ENCODE measurements at places on chromosomes 12 and 14. TPM values are rescaled to one million over a fixed set of nuclear protein-coding genes. Genes with fewer than 3 reads are reported as not detected.

DNA sequence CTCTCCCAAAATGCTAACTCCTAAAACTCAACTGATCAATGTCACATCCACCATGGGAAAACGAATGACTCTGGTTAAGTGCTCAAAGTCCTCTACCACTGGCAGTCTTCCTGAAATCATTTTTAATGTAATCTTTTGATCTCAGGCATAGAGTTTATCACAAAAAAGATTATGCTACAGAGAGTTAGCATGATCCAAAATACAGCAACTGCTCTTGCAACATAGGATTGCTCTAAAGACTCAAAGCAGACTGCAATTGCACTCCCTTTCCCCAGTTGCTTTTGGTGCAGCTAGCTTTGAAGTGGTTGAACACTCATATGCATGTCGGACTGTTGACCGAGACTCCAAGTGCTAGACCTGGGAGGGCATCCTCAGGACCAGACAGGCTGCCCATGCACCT, 109.3 kb downstream of the C12orf42 start:
- no peak for DNase-seq
- no peaks in the 10 kb centered on the region for H3K36me3 ChIP-seq
- H3K27ac ChIP-seq = no peak overlapping the region
- no peaks in the 10 kb centered on the region for H3K4me1 ChIP-seq

DNA sequence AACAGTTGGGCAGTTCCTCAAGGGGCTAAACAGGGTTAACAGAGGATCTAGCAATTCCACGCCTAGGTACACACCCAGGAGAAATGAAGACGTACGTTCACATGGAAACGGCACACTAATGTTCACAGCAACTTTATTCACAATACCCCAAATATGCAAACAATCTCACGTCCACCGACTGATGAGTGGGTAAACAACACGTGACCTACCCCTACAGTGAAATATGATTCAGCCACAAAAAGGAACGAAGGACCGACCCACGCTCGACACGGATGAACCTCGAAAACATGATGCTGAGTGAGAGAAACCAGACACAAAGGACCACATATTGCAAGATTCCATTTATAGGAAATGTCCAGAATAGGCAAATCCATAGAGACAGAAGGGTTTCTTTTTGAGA, 112.7 kb downstream of the NCOR2 start:
- H3K36me3 ChIP-seq = peaks cover 48% of the 10 kb centered on the region
- peak; percentile 44 for DNase-seq
- H3K27ac ChIP-seq = peak overlapping the region; percentile 86
- H3K4me3 ChIP-seq = no peak overlapping the region

GRCh38 chr12:132724506-132725241, 14.0 kb downstream of the PGAM5 start:
- no peaks in the 10 kb centered on the region for H3K4me1 ChIP-seq
- H3K4me3 ChIP-seq = no peak overlapping the region
- peaks cover 96% of the 10 kb centered on the region for H3K36me3 ChIP-seq
- no peak for DNase-seq

GRCh38 chr12:11884706-11885105, 186.0 kb upstream of the BCL2L14 start:
- peaks cover 49% of the 10 kb centered on the region for H3K36me3 ChIP-seq
- H3K4me3 ChIP-seq = no peak overlapping the region
- peaks cover 41% of the 10 kb centered on the region for H3K4me1 ChIP-seq
- DNase-seq = peak; percentile 45
- peak overlapping the region; percentile 86 for H3K27ac ChIP-seq

- no peaks in the 10 kb centered on the region for H3K4me1 ChIP-seq
- DNase-seq = no peak
- no peak overlapping the region for H3K4me3 ChIP-seq
- no peaks in the 10 kb centered on the region for H3K36me3 ChIP-seq
- no peak overlapping the region for H3K27ac ChIP-seq
- H3K27me3 ChIP-seq = peaks cover 10% of the 10 kb centered on the region
Measured at GRCh38 chr14:78405079-78405856, 235.1 kb downstream of the NRXN3 start.

- H3K27ac ChIP-seq = no peak overlapping the region
- no peaks in the 10 kb centered on the region for H3K36me3 ChIP-seq
- H3K27me3 ChIP-seq = no peaks in the 10 kb centered on the region
- no peak for DNase-seq
- H3K4me3 ChIP-seq = no peak overlapping the region
Measured at GRCh38 chr14:55583942-55584468, 4.0 kb downstream of the KTN1 start.

GRCh38 chr12:48744251-48745008, 27.9 kb upstream of the CCNT1 start:
- H3K4me3 ChIP-seq = no peak overlapping the region
- no peak overlapping the region for H3K27ac ChIP-seq
- H3K36me3 ChIP-seq = no peaks in the 10 kb centered on the region
- no peaks in the 10 kb centered on the region for H3K4me1 ChIP-seq
- no peaks in the 10 kb centered on the region for H3K27me3 ChIP-seq

GRCh38 chr12:119826661-119827445, 50.3 kb downstream of the CIT start:
- H3K27ac ChIP-seq = no peak overlapping the region
- no peak for DNase-seq
- no peaks in the 10 kb centered on the region for H3K36me3 ChIP-seq
- H3K27me3 ChIP-seq = no peaks in the 10 kb centered on the region
- no peak overlapping the region for H3K4me3 ChIP-seq

DNA sequence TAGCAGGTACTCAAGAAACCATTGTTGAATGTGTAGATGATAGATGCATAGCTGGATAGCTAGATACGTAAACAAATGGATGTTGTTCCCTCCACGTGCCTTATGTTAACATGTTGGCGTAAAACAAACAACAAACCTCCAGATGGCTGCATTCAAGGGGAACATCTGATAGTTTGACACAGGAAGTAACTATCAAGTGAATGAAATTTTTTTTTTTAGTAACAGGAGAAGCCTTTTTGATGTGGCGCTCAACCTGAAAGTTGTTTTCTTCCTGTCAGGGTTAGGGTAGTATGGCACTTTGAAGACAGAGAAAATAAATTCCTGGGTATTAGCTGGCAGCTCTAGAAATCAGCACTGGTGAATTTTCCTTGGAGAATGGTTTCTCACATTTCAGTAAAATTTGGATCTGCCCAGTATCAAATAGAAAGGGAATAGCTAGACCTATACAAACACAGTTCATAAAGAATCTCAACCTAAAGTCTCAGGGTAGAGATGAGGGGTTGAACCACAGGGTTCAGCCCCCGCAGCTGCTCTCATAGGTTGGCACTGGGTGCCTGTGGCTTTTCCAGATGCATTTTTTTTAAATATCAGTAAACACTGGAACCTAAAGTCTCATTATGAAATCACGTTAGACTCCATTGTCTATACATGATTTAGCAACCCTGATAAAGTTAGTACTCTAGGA, 18.8 kb upstream of the RAP1B start:
- H3K4me3 ChIP-seq = no peak overlapping the region
- no peaks in the 10 kb centered on the region for H3K27me3 ChIP-seq
- no peaks in the 10 kb centered on the region for H3K4me1 ChIP-seq
- H3K36me3 ChIP-seq = no peaks in the 10 kb centered on the region

- H3K36me3 ChIP-seq = peaks cover 67% of the 10 kb centered on the region
- no peak for DNase-seq
- no peaks in the 10 kb centered on the region for H3K27me3 ChIP-seq
- peak overlapping the region; percentile 56 for H3K27ac ChIP-seq
- peaks cover 19% of the 10 kb centered on the region for H3K4me1 ChIP-seq
- no peak overlapping the region for H3K4me3 ChIP-seq
Measured at GRCh38 chr12:14442221-14442881, 76.9 kb downstream of the ATF7IP start.

- no peak overlapping the region for H3K27ac ChIP-seq
- DNase-seq = no peak
- peaks cover 20% of the 10 kb centered on the region for H3K27me3 ChIP-seq
- H3K4me3 ChIP-seq = no peak overlapping the region
- no peaks in the 10 kb centered on the region for H3K4me1 ChIP-seq
- no peaks in the 10 kb centered on the region for H3K36me3 ChIP-seq
Measured at GRCh38 chr12:131636940-131637750, 73.7 kb upstream of the SFSWAP start.

DNA sequence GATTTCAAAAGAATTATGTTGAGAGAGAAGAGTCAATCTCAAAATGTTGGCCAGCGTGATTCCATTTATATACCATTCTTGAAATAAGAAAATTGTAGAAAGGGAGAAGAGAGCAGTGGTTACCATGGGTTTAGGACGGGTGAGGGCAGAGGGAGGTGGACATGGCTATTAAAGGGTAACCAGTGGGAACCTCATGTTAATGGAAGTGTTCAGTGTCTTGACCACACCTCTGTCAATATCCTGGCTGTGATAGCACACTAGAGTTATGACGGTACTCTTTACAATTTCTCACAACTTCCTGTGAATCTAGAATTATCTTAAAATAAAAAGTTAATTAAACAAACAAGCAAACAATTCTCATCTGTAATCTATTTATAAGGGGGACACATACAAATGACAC, 821.2 kb downstream of the VRK1 start:
- no peaks in the 10 kb centered on the region for H3K4me1 ChIP-seq
- no peaks in the 10 kb centered on the region for H3K36me3 ChIP-seq
- no peak overlapping the region for H3K4me3 ChIP-seq
- H3K27ac ChIP-seq = no peak overlapping the region
- DNase-seq = no peak

DNA sequence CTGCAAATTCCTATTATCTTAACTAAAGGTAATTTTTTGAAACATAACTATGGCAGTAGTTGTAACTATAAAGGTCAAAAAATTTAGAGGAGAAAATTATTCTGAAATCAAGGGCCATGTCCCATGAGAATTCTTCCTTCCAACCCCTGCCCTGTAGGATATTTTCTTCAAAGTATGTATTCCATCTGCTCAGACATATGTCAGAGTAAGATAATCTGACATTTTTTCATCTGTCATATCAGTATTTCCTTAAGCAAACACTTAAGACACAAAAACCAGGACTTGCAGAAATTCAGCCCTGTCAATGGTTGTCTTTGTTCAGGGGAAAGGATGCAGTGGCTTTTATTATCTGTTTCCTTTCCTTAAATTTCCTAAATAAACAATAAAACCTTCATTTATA, 36.3 kb downstream of the ACSS3 start:
- H3K27me3 ChIP-seq = no peaks in the 10 kb centered on the region
- H3K36me3 ChIP-seq = no peaks in the 10 kb centered on the region
- no peak for DNase-seq
- no peaks in the 10 kb centered on the region for H3K4me1 ChIP-seq
- H3K4me3 ChIP-seq = no peak overlapping the region

- no peaks in the 10 kb centered on the region for H3K36me3 ChIP-seq
- H3K27ac ChIP-seq = no peak overlapping the region
- H3K4me3 ChIP-seq = no peak overlapping the region
- no peaks in the 10 kb centered on the region for H3K27me3 ChIP-seq
- no peak for DNase-seq
- H3K4me1 ChIP-seq = peaks cover 87% of the 10 kb centered on the region
Measured at GRCh38 chr14:103116636-103117035, 6.6 kb upstream of the TNFAIP2 start.

DNA sequence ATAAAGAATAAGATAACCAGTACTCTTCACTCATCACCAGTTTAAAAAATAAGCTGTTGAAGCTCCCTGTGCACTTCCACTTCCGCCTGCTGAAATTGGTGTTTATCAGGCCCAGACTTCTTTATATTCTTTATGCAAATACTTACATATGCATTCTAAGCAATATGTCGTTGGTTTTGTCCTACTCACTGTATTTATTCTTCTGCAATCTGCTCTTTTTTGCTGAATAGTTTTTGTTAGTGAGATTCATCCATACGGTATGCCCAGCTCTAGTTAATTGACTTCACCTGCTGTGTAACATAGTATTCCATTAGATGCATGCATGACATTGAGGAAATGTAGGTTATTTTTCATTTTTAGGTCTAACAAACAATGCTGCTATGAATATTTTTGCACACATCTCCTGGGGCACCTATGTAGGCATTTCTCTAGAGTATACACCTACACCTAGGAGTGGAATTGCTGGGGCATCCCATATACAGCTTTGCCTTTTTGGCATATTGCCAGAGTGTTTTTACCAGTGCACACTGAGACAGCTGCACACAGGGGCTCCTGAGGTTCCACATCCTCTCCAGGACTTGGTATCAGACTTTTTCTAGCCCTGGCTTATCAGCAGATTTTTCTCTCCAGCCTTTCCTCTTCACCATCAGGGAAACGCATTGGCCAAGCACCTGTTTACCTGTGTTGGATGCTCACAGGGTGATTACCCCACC, 1.0 kb upstream of the NRIP2 start:
- peaks cover 35% of the 10 kb centered on the region for H3K36me3 ChIP-seq
- DNase-seq = no peak
- H3K4me3 ChIP-seq = no peak overlapping the region
- H3K4me1 ChIP-seq = peaks cover 11% of the 10 kb centered on the region
- H3K27ac ChIP-seq = no peak overlapping the region

DNA sequence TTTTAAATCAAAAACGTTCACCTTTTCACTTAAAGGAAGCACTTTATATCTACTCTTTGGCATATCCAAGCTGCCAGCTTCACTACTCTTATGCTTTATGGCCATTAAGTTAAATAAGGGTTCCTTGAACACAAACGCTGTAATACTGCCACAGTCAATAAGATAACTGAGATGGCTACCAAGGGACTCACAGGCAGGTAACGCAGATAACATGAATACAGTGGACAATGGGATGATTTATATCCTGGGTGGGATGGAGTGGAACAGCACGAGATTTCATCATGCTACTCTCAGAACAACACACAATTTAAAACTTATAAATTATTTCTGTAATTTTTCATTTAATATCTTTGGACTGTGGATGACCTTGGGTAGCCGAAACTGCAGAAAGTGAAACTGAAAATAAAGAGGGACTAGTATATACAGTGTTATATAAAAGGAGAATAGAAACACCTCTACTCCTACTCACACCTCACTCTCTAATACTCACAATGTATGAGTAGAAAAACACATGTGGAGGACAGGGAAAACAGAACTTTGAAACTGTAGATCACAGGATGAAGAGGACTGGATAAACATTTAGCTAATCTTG, 367.3 kb downstream of the C12orf50 start:
- peak overlapping the region; percentile 19 for H3K4me3 ChIP-seq
- no peak overlapping the region for H3K27ac ChIP-seq
- no peaks in the 10 kb centered on the region for H3K36me3 ChIP-seq
- no peaks in the 10 kb centered on the region for H3K4me1 ChIP-seq
- peak; percentile 5 for DNase-seq
- H3K27me3 ChIP-seq = no peaks in the 10 kb centered on the region

- no peak for DNase-seq
- no peak overlapping the region for H3K27ac ChIP-seq
- H3K4me1 ChIP-seq = no peaks in the 10 kb centered on the region
- H3K4me3 ChIP-seq = no peak overlapping the region
Measured at GRCh38 chr12:103012884-103013283, 55.4 kb downstream of the ASCL1 start.

DNA sequence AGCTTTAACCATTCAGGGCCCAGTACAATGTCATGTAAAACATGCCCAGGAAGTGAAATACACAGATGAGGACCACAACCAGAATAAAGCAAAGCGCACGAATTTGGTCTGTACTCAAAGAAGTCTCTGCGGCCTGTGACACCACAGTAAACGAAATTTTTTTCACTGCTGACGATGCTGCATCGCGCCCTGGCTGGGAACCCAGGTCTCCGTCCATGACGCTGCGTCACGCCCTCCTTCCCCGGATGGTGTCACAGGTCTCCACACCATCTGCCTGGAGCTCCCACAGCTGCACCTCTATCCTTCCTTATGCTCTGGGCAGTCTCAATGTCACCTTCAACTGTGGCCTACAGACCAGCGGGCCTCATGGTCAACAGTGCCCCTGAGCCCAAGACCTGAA, 17.8 kb downstream of the ANKLE2 start:
- peaks cover 100% of the 10 kb centered on the region for H3K36me3 ChIP-seq
- H3K27ac ChIP-seq = no peak overlapping the region
- DNase-seq = no peak
- H3K4me3 ChIP-seq = no peak overlapping the region

FAM234B gene
- 0.92 TPM for polyA plus RNA-seq

TAS2R50 gene
- not detected for polyA plus RNA-seq

CD163L1 gene
- 3.5 TPM for polyA plus RNA-seq

TBX3 gene
- polyA plus RNA-seq = 3.5 TPM

C1R gene
- polyA plus RNA-seq = 84.2 TPM

LRIG3 gene
- polyA plus RNA-seq = 12.4 TPM
